ENCODE measurements at places on chromosomes 4 and X. TPM values are rescaled to one million over a fixed set of nuclear protein-coding genes. Genes with fewer than 3 reads are reported as not detected.

DNA sequence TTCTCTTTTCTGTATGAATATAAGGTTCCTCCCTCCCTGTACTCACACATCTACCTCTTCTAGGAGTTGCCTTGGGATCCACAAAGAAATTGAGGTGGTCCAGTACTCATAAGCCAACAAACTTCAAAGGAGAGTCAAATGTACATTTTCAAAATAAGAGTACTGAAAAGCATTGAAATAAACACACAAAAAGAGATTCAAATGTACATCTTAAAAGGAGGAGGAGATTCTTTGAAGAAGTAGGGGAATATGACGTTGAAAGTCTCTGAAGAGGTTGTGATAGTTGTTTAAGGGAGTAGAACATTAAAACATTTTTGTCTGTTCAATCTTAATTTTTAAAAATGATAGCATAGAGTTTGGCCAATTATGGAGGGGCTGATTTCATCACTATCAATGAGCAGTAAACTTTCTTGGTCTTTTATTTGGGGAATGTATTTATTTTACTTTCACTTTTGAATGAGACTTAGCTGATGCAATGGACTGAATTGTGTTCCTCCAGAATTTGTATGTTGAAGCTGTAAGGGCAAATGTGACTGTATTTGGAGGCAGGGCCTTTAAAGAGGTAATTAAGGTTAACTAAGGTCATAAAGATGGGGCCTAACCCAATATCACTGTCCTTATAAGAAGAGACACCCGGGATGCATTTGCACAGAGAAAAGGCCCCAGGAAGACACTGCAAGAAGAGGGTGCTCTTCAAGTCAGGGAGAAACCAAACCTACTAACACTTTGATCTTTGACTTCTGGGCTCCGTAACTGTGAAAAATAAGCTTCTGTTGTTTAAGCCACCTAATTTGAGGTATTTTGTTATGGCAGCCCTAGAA, 226.3 kb upstream of the PGRMC2 start:
- no peak for DNase-seq
- H3K36me3 ChIP-seq, result no peaks in the 10 kb centered on the region

- no peak overlapping the region for H3K4me3 ChIP-seq
- DNase-seq, result no peak
- H3K4me1 ChIP-seq, result peaks cover 4% of the 10 kb centered on the region
- no peaks in the 10 kb centered on the region for H3K36me3 ChIP-seq
- H3K27ac ChIP-seq, result no peak overlapping the region
Observed at GRCh38 chr4:126028876-126029275, 714.1 kb downstream of the FAT4 start.

- no peak overlapping the region for H3K4me3 ChIP-seq
- H3K27ac ChIP-seq, result no peak overlapping the region
- no peaks in the 10 kb centered on the region for H3K27me3 ChIP-seq
- H3K4me1 ChIP-seq, result no peaks in the 10 kb centered on the region
- DNase-seq, result no peak
Observed at GRCh38 chr4:5218376-5219069, 167.2 kb downstream of the STK32B start.

GRCh38 chr4:110503270-110504083, 27.5 kb downstream of the ENPEP start:
- H3K27me3 ChIP-seq, result no peaks in the 10 kb centered on the region
- H3K36me3 ChIP-seq, result no peaks in the 10 kb centered on the region
- H3K4me3 ChIP-seq, result no peak overlapping the region
- no peaks in the 10 kb centered on the region for H3K4me1 ChIP-seq
- no peak for DNase-seq

The G6PD gene
- 89.7 TPM for total RNA-seq

DNA sequence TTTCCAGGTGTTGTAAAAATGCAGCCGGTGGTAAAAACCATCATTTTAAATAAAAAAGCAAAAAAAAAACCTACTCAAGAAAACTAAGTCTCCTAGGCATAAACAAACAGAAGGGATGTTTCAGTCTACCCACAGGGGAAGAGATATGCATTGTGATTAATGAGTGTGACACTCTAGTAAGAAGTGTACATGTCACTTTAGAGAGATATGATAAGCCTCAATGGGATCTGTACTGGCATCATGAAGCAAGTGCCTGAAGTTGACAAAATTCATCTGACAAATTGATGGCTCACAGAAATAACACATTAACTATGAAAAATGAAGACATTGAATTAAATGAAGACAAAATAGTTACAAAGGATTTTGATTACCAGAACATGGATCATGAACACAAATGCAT, 162.7 kb downstream of the NPFFR2 start:
- H3K4me1 ChIP-seq, result no peaks in the 10 kb centered on the region
- DNase-seq, result no peak
- no peak overlapping the region for H3K4me3 ChIP-seq

DNA sequence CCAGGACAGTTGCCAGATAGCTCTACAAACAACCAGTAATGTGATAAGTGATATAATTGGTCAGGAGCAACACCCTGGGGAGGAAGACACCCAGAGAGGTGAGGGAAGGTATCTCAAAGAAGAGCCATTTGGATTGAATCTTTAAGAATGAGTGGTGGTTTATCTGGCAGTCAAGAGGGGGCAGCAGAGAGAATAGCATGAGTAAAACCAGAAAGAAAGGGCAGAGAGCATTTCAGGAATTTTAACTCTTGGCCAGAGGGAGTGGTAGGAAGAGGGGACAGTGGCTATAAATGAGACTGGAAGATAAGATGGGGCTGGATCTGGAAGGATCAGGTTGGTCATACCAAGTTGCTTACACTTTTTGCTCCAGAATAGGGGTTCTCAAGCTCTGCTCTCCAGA, 5.9 kb upstream of the SEPTIN6 start:
- DNase-seq, result no peak
- no peak overlapping the region for H3K4me3 ChIP-seq
- H3K4me1 ChIP-seq, result no peaks in the 10 kb centered on the region
- no peak overlapping the region for H3K27ac ChIP-seq
- H3K27me3 ChIP-seq, result no peaks in the 10 kb centered on the region

The EREG gene
- total RNA-seq, result not detected

DNA sequence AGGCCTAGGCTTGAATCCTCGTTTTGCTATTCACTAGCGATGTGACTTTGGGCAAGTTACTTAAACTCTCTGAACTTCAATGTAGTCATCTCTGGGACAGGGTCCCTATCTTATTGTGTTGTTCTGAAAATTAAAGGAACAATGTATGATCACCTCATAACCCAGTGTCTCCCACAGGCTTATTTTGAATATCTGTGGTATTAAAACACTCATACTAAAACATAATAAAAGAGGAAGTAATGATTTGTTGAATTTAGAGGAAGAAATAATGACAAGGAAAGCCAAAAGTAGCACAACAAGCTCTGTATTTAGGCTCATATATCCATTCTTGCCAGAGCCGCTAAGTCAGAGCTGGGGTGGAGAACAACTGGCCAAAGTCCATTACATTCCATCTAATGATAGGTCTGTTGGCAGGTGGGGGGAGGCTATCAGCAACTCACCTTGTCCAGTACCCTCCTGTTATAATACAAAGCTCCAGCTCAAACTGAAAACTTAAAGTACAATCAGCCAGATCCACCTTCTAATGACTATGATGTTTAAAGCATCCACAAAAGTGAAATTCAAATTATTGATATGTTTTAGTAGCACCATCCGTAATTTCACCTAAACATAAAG, 64.5 kb upstream of the LSM6 start:
- no peak for DNase-seq
- H3K27me3 ChIP-seq, result no peaks in the 10 kb centered on the region
- no peak overlapping the region for H3K27ac ChIP-seq
- H3K4me1 ChIP-seq, result no peaks in the 10 kb centered on the region
- H3K4me3 ChIP-seq, result no peak overlapping the region
- H3K36me3 ChIP-seq, result no peaks in the 10 kb centered on the region

- no peak overlapping the region for H3K4me3 ChIP-seq
- H3K36me3 ChIP-seq, result no peaks in the 10 kb centered on the region
- H3K27me3 ChIP-seq, result no peaks in the 10 kb centered on the region
- peaks cover 8% of the 10 kb centered on the region for H3K4me1 ChIP-seq
- no peak for DNase-seq
- no peak overlapping the region for H3K27ac ChIP-seq
Observed at GRCh38 chr4:102356562-102357202, 11.4 kb upstream of the SLC39A8 start.

DNA sequence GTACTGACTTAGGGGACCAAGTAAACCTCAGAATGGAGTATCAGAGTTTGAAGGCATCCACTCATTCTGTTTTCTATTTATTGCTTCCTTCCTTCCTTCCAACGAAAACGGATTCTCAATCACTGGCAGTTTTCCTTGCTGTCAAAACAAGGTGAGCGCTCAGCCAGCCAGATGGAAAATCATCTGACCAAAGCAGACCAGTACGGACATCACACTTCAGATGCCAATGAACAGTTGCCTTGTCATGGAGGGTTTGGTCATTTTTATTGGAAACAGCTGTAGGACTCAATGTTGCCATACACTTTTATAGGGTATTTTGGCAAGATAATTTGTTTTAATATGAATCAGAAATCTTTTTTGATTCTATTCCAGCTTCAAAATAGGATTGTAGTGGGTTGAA, 16.6 kb downstream of the GEMIN8 start:
- H3K27ac ChIP-seq, result no peak overlapping the region
- H3K4me3 ChIP-seq, result no peak overlapping the region
- H3K36me3 ChIP-seq, result peaks cover 17% of the 10 kb centered on the region
- H3K4me1 ChIP-seq, result no peaks in the 10 kb centered on the region
- H3K27me3 ChIP-seq, result no peaks in the 10 kb centered on the region

DNA sequence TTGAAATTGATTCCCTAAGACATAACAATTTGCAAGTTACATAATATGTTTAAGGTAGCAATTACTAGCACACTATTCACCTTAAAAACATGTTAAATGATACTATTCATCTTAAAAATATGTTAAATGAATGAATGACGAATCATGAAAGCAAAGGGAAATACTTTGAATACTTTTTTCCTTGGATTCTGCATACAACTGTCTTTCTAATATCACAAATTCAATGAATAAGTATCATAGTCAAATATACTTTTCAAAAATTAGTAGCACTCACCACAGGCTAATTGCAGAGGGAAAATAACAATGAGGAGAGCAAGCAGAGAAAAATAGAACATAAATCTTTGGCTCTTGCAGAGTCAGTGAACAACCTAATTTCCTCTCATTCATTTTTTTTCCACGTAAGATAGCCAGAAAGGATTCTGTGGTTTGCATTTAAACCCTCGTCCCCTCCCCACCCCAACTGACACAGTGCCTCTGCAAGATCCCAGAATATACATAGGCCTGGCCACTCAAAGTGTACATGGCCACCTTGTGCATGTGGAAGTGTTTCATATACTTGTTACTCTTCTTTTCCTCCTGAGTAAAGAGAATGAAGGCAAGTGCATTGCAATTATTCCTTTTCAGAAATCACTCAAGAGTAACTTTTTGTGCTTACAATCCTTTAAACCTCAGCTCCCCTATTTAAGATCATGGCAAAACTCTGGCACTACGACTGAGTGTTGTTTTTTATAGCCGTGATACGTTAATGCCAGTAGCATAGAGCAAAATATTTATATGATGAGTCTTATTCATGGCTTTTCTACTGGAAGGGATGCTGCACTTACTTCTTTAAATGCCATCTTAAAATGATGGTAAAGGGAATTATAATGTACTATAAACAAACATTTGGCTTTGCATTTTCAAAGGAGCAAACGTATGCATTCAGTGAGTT, 236.4 kb downstream of the PDGFC start:
- no peaks in the 10 kb centered on the region for H3K4me1 ChIP-seq
- H3K27ac ChIP-seq, result no peak overlapping the region
- H3K27me3 ChIP-seq, result no peaks in the 10 kb centered on the region
- no peak for DNase-seq

- H3K27ac ChIP-seq, result no peak overlapping the region
- no peak for DNase-seq
- no peaks in the 10 kb centered on the region for H3K27me3 ChIP-seq
Observed at GRCh38 chrX:46713672-46714490, 45.0 kb downstream of the SLC9A7 start.

The TCEAL9 gene
- total RNA-seq, result 20.9 TPM

DNA sequence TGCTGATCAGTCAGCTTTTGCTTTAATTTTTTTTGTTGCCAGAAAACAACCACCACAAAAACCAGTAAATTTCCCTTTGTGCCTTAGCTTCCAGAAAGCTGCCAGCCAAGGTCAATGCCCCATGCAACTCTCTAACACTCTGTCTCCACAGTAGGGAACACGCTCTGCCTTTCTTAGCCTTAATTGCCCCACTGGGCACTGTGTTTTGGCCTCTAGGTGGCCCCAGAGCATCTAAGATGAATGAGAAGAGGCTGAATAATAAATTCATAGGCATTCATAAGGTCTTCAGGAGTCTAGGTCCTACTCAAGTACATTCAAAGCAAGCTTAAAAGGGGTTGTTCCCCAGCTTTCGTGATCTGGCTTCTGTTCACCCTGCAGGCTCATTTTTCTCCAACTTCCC, 57.7 kb upstream of the PASD1 start:
- H3K27ac ChIP-seq, result no peak overlapping the region
- no peaks in the 10 kb centered on the region for H3K27me3 ChIP-seq
- H3K4me3 ChIP-seq, result no peak overlapping the region
- H3K4me1 ChIP-seq, result no peaks in the 10 kb centered on the region
- H3K36me3 ChIP-seq, result no peaks in the 10 kb centered on the region

The PLXNB3 gene
- total RNA-seq, result 99.1 TPM

The NLGN3 gene
- 0.21 TPM for total RNA-seq

DNA sequence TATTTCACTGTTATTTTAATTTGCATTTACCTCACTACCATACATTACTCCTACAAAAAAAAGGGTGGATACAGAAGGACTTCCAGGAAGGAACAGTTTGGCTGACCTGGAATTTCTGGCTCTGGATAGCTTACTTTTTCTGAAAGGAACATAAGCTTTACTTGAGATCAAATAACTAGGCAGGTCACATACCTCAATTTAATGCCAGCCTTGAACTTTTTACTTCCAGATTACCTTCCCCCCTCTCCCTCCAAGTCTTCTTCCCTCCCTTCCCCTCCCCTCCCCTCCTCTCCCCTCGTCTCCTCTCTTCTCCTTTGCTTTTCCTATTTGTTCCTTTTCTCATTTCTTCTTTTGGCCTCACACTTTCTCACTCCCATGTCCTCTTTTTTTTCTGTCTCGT, 659.2 kb upstream of the AADAT start:
- no peaks in the 10 kb centered on the region for H3K27me3 ChIP-seq
- H3K4me1 ChIP-seq, result no peaks in the 10 kb centered on the region
- H3K36me3 ChIP-seq, result no peaks in the 10 kb centered on the region
- H3K27ac ChIP-seq, result no peak overlapping the region
- no peak overlapping the region for H3K4me3 ChIP-seq
- no peak for DNase-seq

Measured in ascending aorta (tissue), 2 donors.